ENCODE measurements at places on chromosomes 6 and 20.

DNA sequence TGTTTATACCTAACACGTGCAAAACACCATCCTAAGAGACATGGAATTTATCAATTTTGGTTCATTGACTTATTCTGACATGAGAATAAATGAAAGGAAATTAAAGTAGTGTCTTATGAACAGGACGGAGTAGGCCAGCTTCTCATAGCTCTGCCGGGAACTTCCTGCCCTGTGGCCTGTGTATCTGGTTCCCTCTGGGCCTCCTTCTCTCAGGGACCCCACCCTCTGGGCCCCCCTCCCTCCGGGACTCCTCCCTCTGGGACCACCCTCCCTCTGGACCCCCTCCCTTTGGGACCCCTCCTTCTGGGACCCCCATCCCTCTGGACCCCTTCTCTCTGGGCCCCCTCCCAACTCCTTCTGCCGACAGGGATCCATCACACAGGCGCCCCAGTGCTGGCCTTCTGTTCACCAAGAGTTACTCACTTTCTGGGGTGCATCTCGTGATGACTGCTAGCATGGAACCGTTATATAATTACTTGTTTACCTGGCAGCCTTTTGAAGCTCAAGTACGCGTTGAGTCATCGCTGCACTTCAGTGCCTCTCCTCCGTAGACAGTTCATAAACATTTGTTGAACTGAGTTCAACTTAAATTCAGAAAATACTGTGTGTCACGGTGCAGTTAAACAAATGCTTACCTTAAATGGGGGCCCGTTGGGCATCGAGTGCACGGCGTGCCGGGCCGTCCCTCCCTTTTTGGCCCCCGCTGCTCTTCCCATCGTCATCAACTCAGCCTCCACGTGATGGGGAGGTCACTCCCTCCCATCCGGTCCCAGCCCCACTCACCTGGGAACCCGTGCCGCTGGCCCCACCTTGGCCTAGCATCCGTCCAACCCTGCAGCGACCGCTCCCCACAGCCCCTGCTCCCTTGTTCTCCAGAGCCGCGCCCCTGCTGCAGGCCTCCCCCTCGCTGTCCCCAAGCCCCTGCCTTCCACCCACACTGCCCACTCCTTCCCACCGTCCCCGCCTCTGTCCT, 8.1 kb downstream of the CCR6 start:
- DNase-seq, result no peak

DNA sequence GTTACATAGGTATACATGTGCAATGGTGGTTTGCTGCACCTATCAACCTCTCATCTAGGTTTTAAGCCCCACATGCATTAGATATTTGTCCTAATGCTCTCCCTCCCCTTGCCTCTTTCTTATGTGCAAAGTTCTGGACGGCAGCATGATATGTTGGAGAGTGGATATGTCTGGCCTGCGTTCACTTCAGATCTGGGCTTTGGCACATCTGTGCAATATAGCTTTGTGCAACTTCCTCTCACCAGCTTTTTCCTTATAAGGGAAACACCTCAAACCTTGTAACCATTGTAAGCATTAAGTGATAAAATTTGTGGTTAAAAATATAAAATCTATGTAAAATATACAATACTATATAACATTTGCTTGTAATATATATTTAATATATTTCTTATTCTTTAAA, 288.0 kb downstream of the PHACTR1 start:
- DNase-seq, result no peak

- DNase-seq, result peak; percentile 45
These were observed 14.5 kb upstream of the SIRPG start for GRCh38 chr20:1671891-1672669.

- DNase-seq, result peak; percentile 4
These were observed 27.1 kb downstream of the MRPL14 start for GRCh38 chr6:44100088-44100550.
